Naive thymus-derived CD8-positive, alpha-beta T cell (primary cell): ENCODE measurements at places on chromosomes 5 and 9. TPM values are rescaled to one million over a fixed set of nuclear protein-coding genes. Genes with fewer than 3 reads are reported as not detected.

KIAA0825 gene
- polyA plus RNA-seq, result 0.81 TPM

PCDHB5 gene
- not detected for polyA plus RNA-seq

PCDHA1 gene
- not detected for polyA plus RNA-seq

GRHPR gene
- 74.4 TPM for polyA plus RNA-seq

IFNA16 gene
- polyA plus RNA-seq, result not detected

ADAMTS16 gene
- not detected for polyA plus RNA-seq

PCDHB12 gene
- polyA plus RNA-seq, result not detected

ADRA1B gene
- polyA plus RNA-seq, result not detected

NSMF gene
- 7.7 TPM for polyA plus RNA-seq

RMI1 gene
- 6.7 TPM for polyA plus RNA-seq

UNC13B gene
- polyA plus RNA-seq, result not detected

CCIN gene
- polyA plus RNA-seq, result not detected

EDIL3 gene
- polyA plus RNA-seq, result not detected
